ENCODE measurements at places on chromosomes 1 and 21.

DNA sequence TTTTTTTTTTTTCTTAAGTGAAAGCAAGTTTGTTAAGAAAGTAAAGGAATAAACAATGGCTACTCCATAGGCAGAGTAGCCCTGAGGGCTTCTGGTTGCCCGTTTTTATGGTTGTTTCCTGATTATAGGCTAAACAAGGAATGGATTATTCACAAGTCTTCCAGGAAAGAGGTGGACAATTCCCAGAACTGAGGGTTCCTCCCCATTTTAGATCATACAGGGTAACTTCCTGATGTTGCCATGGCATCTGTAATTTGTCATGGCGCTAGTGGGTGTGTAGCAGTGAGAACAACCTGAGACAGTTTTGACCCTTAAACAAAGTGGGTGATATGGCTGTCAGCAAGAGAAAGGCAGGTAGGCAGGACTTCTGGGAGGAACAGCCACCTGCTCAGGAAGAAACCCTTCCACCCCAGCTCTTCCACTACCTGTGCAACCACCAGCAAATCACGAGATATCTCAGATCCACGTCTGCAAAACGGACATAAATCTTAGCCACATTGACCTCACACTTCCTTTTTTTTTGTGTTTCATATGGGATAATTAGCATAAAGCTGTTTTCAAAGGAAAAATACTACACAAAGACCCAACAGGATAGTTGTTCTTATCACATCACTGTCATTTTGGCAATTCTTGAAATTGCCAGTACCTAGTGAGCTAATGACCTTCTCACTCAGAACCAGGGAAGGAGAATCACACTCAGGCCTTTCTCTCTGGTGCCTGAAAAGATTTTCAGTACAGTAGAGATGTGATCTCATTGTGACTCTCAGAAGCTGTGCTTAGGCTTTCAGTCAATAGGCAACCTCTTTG lies 34.8 kb upstream of the DUSP10 start:
- no peak for DNase-seq

- DNase-seq: peak; percentile 79
Measured at GRCh38 chr1:10510520-10511493, 36.1 kb downstream of the PEX14 start.

- DNase-seq: no peak
Measured at GRCh38 chr1:152479792-152480595, 30.6 kb upstream of the LCE5A start.

DNA sequence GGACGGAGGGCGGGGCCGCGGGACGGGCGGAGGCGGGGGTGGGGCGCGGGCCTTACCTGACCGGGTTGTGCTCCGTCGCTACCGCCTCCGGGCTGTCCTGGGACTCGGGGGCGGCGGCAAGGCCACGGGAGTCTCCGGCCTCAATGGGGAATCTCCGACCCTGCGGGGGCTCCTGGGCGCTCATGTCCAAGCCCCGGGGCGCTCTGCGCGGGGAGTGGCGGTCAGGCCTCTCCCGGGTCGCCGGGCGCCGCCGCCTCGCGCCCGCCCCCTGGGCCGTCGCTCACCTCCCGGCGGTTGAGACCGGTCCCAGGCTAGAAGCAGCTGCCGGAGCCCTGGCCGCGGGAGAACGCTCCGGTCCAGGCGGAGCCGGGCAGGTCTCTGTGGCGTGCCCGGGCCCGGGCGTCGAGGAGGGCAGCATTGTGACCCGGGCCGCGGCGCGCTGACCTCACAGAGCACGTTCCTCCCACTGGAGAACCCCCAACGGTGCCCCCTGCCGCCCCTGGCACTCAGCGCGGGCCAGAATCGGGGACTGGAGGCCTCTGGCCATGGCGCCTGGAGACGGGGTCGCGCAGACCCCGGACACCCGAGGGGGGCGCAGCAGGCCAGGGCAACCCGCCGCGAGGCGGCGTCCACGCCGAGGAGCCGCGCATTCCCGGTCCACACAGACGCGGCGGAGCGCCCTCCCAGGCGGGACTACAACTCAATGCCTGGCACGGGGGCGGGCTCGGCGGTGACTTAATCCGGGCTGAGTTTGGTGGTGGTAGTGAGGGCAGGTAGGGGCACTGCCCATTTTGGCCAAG lies 411 bp downstream of the FAM229A start:
- DNase-seq: peak; percentile 20

DNA sequence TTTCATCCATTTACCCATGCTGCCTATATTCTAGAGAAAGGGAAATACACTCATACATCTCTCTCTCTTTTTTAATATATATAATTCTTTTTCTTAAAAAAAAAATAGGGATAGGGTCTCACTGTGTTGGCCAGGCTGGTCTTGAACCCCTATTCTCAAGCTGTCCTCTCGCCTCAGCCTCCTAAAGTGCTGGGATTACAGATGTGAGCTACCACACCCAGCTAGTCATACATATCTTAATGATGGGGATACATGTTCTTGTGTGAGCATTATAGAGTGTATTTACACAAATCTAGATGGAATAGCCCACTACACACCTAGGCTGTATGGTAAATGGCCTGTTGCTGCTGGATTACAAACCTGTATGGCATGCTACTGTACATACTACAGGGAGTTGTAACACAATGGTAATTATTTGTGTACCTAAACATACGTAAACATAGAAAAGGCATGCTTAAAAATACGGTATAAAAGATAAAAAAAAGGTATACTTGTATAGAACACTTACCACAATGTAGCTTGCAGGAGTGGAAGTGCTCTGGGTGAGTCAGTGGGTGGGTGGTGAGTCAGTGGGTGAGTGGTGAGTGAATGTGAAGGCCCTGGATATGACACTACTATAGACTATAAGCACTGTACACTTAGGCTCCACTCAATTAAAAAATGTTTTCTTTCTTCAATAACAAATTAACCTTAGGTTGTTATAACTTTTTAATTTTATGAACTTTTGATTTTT lies 72.9 kb downstream of the IVNS1ABP start:
- DNase-seq: peak; percentile 93

DNA sequence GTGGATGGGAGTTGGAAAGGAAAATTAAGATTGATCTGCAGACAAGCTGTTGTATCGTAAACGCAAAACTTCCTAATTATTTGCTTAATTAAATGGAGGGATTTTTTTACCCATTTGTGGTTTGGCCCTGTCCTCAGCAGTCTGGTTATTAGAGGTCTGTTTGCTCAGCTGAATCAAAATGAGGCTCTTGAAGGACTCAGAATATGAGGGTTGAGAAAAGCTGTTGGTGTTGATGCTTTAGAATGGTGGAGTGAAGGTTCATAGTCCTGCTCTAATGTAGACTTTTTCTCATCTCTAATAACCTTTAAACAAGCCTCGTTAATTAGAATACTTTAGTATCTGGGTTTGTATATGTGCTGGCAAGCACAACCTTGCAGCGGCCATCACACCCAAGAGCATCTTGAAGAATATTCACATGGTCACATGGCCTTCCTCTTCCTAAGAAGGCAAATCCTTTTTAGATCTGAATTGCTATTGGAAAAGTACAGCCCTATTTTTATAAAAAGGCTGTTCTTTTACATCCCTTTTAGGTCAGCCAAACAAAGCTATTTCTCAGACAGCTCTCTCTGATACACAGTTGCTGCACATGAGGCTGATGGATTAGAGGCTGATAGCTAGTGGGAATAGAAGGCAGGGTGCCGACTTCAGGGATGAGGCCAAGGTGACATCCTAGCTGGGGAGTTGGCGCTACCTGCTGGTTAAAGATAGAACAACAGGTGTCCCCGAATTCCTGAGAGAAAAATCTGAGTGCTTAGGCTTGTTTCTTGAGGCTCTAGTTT lies 53.8 kb downstream of the MACF1 start:
- peak; percentile 57 for DNase-seq

- no peak for DNase-seq
Measured at GRCh38 chr1:184947497-184948256, 26.6 kb downstream of the NIBAN1 start.

DNA sequence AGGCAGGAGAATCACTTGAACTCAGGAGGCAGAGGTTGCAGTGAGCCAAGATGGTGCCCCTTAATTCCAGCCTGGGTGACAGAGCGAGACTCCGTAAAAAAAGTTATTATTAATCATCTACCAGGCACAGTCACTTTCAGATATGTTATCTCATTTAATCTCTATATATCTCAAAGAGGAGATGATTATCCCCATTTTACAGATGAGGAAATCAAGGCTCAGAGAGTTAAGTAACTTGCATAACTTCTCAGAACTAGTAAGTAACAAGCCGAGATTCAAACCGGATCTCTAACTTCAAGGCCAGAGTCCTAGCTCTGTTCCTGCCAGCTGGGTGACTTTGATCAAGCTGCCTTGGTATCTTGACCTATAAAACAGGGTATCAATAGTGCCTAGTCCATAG lies 17.5 kb downstream of the DIO1 start:
- DNase-seq: no peak

GRCh38 chr1:13570924-13571323 lies 12.7 kb upstream of the PDPN start:
- no peak for DNase-seq

DNA sequence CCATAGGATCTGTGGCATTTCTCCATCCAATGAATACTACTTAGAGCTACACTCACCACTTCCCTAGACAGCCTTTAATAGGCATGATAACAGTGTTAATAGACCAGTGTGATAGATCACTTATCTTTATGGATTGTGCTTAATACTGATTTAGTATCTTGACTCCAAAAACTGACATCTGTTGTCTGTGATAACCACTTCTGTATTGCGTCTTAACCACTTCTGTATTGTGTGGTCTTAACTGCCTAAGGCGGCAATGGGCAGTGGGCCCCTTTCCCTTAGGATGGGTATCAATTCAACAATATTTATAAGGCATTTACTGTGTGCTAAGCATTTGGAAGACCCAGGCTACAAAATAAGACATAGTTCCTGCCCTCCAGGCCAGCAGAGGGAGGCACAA lies 32.0 kb upstream of the RCAN3 start:
- DNase-seq: no peak

DNA sequence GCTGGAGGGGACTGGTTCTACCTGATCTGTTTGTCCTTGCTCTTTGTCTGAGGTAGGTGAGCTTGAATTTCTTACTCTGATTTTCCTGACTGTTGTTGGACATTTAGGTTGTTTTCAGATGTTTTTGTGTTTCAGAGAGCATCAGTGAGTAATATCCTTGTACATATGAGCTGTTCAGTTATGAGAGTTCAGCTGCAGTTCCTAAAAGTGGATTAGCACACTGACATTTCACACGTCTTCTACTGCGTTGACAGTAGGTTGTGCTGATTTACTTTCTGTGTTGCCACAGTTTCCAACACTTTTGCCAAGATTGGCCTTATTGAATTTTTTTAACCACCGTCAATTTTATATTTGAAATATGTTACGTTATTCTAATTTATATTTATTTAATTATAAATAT lies 27.7 kb downstream of the CXADR start:
- DNase-seq: no peak

GRCh38 chr1:203481196-203481595 lies 5.6 kb downstream of the PRELP start:
- no peak for DNase-seq

DNA sequence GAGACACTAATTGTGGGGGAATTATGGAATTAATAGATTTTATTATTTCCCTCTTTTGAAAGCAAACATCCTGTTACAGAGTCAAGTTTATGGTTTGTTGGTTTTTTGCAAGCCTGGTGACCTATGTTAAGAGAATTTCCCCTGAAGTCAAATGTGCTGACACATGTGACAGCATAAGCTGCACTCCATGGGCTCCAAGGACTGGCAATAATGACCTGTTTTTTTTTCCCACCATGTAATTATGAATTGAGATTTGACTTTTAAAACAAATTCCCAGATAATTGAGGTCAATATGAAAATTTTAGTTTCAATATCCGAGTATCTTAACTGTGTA lies 242.5 kb upstream of the SGIP1 start:
- DNase-seq: no peak

- peak; percentile 95 for DNase-seq
Measured at GRCh38 chr1:198657550-198658064, 18.8 kb downstream of the PTPRC start.

- DNase-seq: no peak
Measured at GRCh38 chr1:37861151-37861550, 1.8 kb upstream of the MTF1 start.

GRCh38 chr1:105865546-105865945 lies 1190.9 kb upstream of the PRMT6 start:
- DNase-seq: no peak

DNA sequence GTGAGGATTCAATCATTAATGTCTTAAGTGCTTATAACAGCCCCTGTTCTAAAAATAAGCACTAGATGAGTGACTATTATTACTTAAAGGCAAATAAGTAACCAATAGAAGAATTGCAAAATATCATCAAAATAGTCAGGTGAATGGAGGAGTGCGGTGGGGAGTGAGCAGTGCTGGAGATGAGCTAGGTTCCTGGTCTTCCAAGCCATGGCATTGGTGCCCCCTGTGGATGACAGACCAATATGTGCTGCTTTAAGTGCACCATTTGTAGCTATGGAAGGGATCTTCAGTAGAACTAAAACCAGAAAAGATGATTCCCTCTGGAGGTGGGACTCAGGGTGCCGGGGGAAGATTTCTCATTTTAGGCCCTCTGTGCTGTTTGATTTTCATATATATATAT lies 46.1 kb upstream of the SLC30A1 start:
- DNase-seq: no peak

GRCh38 chr1:193927550-193927949 lies 741.1 kb upstream of the B3GALT2 start:
- no peak for DNase-seq

Data from brain microvascular endothelial cell (primary cell).